ENCODE measurements at places on chromosomes 11 and 22. TPM values are rescaled to one million over a fixed set of nuclear protein-coding genes. Genes with fewer than 3 reads are reported as not detected.

Gene SLC15A3
- total RNA-seq: 14.4 TPM

Gene SLC22A9
- total RNA-seq: not detected

Gene CENPM
- 64.3 TPM for total RNA-seq

Gene BTBD18
- total RNA-seq: not detected

Gene ACR
- total RNA-seq: 0.77 TPM

Gene FOLR3
- not detected for total RNA-seq

Gene PARVA
- 78.5 TPM for total RNA-seq

Gene ALDH3B2
- total RNA-seq: 0.89 TPM

Gene KDM4E
- total RNA-seq: not detected

Gene BLID
- not detected for total RNA-seq

DNA sequence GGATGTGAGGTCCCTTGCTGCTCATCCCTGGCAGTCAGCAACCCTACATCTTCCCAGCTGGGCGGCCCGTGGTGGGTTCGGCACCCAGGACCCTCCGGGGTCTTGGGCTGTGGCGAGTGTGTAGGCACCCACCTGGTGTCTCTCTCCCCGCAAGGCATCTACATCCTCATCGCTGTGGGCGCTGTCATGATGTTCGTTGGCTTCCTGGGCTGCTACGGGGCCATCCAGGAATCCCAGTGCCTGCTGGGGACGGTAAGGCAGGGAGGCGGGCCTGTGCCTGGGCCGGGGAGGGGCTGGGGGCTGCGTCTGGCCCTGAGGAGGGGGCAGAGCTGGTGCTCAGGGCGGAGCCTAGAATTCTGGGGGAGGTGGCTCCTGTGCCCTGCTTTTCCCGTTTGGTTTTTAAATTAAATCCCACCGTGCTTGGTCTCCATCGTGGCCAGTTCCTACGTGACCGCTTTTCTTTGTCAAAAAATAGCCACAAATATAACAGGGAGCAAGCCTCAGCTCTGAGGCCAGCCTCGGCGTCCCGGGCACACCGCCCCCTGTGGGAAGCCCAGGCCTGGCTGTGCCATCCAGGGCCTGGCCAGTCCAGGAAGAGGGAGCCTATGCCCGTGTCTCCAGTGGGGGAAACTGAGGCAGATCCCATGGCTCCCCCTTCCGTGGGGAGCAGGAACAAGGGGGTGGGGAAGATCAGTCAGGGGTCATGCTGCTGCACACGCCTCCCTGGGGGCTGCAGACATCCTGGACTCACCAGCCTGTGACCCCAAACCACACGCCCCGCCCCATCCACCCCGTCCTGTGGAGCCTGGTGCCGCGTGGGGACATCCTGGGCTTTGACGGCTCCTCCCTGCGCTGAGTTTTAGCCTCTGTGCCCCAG is 6.4 kb upstream of the TSSC4 start:
- no peak for DNase-seq

- peak; percentile 73 for DNase-seq
Observed at GRCh38 chr22:44738347-44738715, 14.0 kb upstream of the ARHGAP8 start.

DNA sequence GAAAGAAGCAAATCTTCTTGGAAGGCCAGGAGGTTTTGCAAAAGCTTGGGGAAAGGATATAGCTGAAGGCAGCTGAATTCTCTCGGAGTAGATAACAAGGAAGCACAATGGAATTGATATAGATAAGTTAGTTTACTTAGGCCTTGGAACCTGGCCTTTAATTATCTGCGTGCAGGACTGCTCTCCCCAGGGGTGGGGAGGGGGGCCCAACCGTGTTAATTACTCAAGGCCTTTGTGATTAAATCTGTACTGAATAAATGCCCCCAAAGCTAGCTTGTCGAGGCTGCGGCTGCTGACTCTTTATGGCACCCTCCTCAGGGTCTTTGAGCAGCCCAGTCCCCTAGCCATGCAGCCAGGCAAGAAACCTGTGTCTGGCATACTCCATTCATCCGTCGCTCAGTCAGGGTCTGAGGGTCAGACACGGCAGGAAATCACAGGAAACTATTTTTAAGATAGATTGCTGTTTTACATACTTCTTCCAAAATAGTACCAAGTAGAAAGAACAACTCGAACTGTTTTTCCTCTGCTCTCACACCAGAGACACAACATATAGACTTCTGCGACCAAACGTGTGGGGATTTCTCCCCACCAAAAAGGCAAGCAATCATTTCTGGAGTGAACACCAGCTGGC is 36.5 kb downstream of the MS4A2 start:
- DNase-seq: no peak

GRCh38 chr11:100932474-100933100 is 197.0 kb downstream of the PGR start:
- no peak for DNase-seq

DNA sequence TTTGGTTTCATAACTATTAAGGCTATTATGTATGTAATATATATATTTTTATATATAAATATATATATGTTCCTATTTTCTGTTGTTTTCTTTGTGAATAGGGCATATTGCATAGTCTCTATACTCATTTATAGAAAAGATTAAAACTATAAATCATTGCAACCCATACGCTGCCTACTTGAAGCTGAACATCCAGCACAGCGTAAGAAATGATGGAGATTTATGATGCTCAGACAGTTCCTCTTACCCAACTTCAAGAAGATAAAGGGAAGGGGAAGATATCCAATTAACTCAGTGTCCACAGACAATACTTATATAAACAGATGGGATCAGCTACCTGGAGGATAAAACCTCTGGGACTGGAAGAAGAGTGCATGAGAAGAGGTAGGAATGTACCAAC is 791.7 kb downstream of the FAM181B start:
- no peak for DNase-seq

DNA sequence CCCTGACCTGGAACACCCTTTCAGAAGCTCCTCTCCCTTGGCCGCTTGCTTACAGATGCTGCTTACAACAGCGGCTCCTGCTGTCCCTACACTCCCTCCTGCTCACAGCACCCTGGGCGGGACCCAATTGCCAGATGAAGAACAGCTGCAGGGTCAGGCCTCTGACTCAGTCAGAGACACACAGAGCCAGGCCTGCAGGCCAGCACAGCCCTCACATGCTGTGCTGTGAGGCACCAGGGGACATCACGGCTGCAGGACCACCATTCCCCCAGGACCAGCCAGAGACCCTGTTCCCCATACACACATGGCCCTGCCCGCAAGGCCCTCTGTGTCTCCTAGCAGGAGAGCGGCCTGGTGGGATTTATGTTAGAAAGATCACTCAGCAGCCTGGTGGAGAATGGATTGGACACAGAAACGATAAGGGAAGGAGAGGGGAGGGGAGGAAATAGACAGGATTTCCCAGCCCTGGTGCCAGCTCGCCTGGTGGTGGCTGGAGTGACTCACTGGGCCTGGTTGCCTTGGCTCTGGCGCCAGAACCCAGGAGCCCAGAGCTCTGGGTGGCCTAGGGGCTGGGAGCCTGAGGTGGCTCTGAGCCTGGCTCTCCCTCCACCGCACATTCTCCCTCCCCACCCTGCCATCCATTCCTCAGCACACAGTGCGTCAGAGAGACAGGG is 6.7 kb downstream of the CAPN5 start:
- peak; percentile 94 for DNase-seq

DNA sequence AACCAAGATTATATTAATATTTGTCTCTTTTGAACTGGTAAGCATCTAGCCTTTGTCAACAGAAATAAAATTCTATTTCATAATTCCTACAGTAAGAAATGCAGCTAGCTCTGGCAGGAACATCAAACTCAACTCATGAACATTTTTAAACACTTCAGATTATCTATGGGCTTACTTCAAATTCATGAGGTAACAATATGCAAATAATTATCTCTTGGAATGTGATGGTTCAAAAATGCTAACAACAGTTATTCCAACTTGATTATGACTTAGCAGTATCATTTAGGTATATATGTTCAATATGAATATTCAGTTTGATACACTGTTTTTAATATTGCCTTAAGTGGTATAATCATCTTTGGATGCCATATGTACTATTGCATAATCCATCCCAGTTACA is 1103.5 kb upstream of the CCDC90B start:
- DNase-seq: no peak

DNA sequence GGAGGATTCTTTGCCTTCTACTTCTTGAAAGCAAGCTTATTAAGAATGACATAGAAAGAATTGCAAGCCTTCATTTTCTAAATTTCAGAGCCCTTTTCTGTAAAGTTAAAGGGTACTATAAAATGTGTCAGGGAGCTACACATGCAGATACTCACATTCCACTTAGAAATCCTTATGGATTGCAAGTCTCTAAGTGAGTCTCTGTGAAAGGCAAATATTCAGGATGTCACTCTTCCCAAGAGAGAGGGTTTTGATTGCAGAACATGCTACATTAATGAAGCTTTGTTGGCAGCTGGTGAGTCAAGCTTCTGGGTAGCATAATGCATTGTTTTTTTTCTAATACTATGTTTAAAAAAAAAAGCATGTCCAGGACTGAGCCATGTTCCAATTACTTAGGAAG is 369.2 kb downstream of the DCDC1 start:
- DNase-seq: no peak

GRCh38 chr11:34126959-34127848 is 21.8 kb downstream of the NAT10 start:
- DNase-seq: no peak

DNA sequence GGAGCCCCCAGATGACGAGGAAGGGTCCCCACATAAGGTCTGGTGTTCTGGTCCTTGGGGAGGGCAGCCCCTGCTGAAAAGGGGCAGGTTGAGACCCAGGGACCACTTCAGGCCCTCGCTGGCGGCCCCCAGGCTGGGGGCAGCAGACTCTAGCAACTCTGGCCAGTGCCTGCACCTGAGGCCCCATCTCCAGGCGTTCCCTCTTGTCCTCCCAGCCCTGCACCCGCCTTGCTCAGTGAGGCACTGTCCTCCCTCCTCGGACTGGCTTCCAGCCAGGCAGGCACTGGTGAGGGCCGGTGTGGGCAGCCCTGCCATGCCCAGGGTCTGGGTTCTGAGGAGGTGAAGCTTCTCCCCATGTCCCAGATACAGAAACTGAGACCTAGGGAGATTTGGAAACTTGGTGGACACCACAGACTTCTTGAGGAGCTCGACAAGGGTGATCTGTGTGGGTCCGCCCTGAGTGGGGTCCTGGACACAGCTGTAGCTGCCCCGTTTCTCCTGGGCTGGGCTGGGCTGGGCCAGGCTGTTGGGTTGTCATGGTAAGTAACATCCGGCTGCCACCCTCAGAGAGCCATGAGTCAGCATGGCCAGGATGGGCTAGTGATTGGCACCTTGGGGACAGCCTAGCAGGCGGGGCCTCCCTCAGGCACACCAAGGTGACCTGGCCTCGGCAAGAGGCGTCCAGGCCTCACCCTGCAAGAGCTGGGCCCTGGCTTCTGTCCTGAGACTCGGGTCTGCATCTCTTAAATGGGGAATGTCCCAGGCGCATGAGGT is 11.1 kb upstream of the PHLDA2 start:
- peak; percentile 87 for DNase-seq

DNA sequence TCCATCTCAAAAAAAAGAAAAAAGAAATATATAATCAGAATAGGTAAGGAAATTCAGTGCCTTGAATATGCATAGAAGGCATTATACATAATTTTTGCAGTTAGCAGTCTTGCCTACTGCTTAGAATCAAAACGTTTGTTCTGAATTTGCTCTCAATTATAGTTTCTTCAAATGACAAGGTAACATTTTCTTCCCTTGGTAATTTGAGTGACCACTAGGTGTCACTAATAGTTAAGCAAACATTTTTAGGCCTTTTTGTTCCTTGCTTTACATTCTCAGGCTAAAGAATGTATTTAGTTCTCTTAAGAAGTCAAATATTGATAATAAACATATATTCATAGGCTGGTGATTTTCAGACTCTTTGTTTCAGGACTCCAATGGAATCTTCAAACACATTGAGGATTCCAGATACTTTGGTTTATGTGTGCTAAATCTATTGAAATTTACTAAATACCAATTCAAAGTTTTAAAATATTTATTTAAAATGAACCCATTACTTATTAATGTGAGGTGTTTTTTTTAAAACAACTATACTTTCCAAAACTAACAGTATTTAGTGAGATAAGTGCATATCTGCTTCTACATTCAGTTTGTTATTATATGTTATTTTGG is 55.0 kb upstream of the DEPDC7 start:
- no peak for DNase-seq

GRCh38 chr11:66386171-66387069 is 14.9 kb upstream of the SLC29A2 start:
- peak; percentile 92 for DNase-seq

- DNase-seq: no peak
Observed at GRCh38 chr11:68436162-68436888, 24.2 kb upstream of the PPP6R3 start.

Data from colonic mucosa (tissue), 4 donors.